ENCODE measurements at places on chromosomes 3 and 15. TPM values are rescaled to one million over a fixed set of nuclear protein-coding genes. Genes with fewer than 3 reads are reported as not detected.

- no peak for DNase-seq
Observed at GRCh38 chr15:85897207-85897894, 102.6 kb upstream of the KLHL25 start.

Gene ARGFX
- not detected for total RNA-seq

Gene TM2D3
- total RNA-seq = 48.4 TPM

- no peak for DNase-seq
Observed at GRCh38 chr15:40855706-40856234, 11.9 kb downstream of the SPINT1 start.

GRCh38 chr3:126656371-126657134 lies 1.6 kb upstream of the TXNRD3 start:
- DNase-seq = no peak

GRCh38 chr15:99734575-99734974 lies 1.3 kb upstream of the LYSMD4 start:
- DNase-seq = no peak

GRCh38 chr3:106570426-106570825 lies 701.6 kb upstream of the CBLB start:
- DNase-seq = no peak

DNA sequence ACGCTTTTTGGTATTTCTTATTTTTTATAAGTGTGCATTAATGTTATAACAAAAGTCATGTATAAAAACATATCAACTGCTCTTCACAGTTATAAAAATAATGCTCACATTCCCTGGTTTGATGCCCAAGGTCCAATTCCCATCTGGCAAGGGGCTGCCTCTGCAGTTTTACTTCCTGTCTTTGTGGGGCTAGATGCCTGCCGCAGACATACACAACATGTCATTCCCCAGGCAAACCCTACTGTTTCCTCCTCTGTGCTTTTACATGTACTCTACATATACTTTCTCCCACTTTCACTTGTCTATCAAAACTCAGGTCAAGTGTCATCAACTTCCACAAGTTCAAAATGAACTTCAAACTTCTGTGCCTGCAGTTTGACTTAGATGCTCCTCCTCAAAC lies 60.5 kb upstream of the ETV5 start:
- DNase-seq = no peak

DNA sequence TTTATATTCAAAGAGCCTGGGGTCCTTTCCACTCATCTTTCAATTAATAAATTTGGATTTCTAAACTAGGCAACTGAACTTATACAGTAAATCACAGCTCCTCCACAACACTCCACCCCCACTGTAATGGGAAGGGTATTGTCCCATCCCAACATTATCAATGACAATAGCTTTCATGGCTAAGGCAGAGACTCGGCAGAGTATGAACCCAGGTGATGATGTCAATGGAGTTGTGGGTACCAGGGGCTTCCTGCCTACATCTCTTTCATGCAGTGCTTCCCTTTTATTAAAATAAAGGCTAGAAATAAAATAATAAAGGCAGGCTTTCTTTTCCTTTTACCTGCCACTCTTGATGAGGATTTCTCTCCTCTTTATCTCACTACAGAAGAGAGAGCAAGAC lies 109.5 kb downstream of the ADAM10 start:
- no peak for DNase-seq

Gene CSPG5
- 3.8 TPM for total RNA-seq

DNA sequence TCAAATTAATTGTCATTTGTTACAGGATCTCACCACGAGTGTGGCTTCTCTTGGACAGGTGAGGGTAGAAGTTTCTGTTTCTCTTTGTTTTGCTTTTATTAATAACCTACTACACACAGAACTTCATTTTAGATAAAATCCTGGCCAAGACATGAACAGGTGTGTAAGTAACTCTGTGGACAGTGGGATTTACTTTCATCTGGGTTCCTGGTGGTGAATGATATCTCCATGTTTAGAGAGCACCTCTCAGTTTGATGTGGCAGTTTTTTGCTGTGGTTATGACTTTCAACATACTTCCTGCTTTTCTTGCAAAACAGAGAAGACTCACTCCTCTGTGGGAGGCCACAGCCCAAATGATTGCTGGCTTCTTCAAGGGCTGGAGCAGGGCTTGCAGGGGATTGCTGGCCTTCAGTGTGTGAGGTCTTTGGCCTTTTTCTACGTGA lies 71.1 kb upstream of the XCR1 start:
- DNase-seq = no peak

Gene BLM
- 41.3 TPM for total RNA-seq

- DNase-seq = no peak
Observed at GRCh38 chr3:157170861-157171260, 10.9 kb upstream of the CCNL1 start.

- DNase-seq = no peak
Observed at GRCh38 chr3:165640970-165641369, 196.3 kb downstream of the BCHE start.

DNA sequence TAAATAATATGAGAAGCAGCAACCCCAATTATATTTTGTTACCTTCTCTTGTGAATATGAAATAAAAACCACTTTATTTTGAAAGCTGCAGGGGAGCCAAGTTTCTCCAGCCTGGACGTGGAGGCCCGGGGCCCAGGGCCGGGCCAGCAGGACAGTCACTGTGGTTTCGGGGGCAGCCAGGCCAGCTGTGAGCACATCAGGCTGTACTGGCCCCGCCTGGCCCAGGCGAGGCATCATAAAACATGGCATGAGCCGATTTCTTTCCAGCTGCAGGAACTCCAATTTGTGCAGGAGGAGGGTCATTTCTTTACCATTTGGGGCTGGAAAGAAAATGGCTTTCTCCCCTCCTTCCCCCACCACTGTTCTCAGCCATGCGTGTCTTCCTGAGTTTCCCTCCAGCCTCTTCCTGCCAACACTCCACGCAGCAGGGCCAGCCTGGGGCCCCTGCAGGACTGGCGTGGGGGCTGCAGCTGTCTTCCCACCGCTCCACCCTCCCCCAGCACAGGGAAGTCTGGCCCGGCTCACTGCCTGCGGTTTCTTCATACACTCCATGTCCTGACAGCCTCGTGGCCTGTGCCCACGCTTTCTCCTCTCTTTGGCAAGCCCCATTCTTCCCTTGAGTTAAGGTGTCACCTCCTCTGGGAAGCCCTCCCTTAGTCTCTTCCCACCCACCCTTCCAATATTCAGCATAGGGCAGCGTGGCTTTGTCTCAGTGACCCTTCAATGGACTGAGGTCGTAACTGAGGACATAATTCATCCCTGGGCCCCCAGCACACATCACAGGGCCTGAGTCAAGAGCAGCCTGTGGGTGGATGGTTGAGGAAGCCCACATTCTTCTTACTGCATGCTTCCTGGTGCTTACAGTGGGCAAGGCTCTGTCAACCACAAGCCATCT lies 135.8 kb downstream of the CHSY1 start:
- no peak for DNase-seq

GRCh38 chr15:36109943-36110658 lies 469.3 kb upstream of the CDIN1 start:
- no peak for DNase-seq

Gene SCAP
- total RNA-seq = 60.7 TPM

GRCh38 chr3:128679338-128679737 lies 28.7 kb upstream of the RPN1 start:
- no peak for DNase-seq

- no peak for DNase-seq
Observed at GRCh38 chr3:197372047-197372661, 73.7 kb upstream of the DLG1 start.

- no peak for DNase-seq
Observed at GRCh38 chr3:14685179-14685578, 10.2 kb downstream of the C3orf20 start.

DNA sequence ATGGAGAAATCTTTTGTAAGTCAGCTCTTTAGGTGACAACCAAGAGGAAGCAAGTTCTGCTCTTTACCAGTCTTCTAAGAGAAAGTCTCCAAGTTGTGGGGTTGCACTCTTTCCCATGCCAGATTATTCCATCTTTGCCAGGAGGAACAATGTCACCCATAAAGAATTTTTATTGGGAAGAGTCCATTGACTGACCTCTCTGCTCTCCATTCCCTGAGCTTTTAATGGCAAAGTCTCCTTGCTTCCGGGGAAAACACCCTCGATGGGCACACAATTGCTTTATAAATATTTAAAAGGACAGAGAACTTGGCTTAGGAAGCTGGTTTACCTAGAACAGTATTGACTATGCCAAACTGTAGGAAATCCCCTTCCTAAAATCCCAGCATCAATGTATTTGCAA lies 19.9 kb upstream of the UBE2E1 start:
- no peak for DNase-seq

Gene EBLN2
- 2.1 TPM for total RNA-seq

DNA sequence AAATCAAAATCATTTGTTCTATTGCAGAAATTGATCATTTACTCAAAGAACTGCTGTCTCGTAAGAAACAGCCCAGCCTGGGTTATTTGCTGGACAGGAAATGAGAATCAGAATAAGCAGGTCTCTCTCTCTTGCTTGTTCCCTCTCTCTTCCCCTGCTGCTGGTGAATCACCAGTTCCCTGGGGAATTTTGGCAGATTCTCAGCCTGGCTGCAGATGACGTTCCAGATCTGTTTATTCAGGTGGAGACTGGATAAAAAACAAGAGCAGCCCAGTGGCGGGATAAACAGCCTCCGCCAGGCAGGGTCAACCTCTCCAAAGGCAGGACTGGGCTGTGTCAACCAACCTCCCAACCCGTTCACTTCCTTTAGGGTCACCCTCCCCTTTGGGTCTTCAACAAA lies 72.1 kb downstream of the LRIG1 start:
- DNase-seq = peak; percentile 92

- no peak for DNase-seq
Observed at GRCh38 chr15:101250341-101250831, 1.5 kb downstream of the CHSY1 start.

Gene GOLGA8H
- 0.29 TPM for total RNA-seq

DNA sequence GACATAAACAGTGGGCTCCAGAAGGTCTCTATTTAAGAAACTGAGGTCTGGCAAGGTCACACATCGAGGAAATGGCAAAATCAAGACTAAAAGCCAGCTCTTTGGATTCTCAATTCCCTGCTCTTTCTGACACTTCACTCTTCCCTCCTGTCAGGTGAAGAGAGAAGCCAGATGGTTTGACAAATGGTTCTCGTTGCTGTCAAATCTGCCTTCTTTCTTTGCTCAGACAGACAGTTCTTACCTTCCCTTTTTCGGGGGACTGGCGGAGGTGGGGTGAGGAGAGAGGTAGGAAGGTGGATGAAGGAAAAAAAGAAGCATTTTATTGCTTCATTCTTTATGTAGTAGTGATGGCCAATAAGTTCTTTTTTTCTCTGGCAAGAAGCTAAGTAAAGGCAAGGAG lies 133.4 kb downstream of the LPP start:
- no peak for DNase-seq

Gene ASB14
- not detected for total RNA-seq

DNA sequence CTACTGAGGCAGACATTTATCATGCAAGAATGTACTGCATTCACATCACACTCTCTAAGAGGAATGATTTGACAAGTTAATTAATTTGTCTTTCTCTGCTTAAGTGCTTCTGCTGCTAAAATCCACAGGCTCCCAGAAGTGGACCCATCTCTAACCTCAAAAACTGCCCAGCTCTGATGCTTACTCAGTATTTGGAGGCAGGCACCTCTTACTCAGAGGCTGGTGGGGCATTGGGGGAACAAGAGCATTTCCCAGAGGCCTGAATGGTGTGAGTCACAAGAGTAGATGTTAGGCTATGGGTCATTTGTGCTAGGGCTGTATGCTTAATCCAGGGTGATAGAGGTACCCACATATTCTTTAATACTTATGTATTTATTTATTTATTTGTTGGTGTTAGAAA lies 34.4 kb upstream of the HCN4 start:
- no peak for DNase-seq

DNA sequence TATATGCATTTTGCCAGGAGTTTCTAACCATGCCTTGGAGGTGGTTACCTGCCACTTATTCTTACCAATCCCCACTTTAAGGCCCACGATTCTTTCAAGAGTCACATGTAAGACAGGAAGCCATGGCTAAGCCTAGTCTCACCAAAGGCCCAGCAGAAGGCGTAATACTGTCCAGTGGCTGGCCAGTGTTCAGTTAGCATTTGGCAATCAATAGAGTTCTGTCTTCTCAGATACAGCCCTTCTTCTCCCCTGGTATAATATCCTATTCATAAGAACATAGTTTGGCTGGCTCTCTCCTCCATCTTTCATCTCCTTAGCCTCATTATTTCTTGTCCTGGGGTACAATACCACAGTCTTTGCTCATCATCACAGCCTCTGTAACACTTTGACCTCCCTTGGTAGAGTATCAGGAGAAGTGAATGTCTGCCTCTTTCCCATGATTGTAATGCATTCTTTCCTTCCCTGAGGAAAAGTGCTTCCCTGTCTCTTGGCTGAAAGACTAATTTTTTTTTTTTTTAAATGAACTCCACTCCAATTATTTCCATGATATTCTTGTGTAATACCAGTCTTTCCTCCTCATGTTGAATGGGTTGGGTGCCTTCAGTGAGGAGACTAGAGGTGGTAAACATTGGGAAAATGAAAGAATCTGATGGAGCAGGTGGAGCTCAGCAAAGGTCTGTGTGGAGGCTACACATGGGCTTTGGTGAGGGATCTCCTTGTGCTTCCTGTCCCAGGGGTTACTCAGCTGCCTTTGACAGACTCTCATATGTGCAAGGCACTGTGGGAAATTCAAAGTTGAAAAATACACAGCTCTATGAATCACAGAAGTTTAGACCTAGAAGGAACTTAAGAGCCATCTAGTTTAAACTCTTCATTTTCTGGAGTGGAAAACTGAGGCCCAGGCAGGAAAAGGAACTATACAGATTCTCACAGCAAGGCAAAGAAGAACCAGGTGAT lies 218.2 kb downstream of the P3H2 start:
- DNase-seq = peak; percentile 39

Gene OIP5
- total RNA-seq = 12.8 TPM

- DNase-seq = peak; percentile 52
Observed at GRCh38 chr3:41681479-41681878, 280.4 kb downstream of the ULK4 start.

GRCh38 chr3:46887980-46888494 lies 10.5 kb downstream of the PTH1R start:
- DNase-seq = no peak

GRCh38 chr15:43346305-43346704 lies 15.9 kb upstream of the LCMT2 start:
- DNase-seq = peak; percentile 32

DNA sequence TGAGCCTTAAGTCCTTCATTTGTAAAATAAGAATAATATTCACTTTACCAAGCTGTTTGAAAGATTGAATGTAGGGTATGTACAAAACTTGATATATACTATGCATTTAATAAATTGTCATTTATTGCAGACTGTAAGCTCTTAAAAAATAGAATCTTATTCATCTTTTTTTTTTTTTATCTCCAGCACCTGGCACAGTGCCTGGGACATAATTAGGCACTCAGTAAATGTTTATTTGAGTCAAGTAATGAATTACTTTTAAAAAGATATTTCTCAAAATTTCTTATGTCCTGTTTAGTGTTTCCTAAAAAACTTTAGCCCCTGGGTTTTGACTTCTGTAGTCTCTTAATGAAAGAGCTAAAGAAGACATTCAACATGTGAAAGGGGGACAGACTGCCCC lies 71.7 kb downstream of the TOP2B start:
- DNase-seq = no peak

GRCh38 chr3:141409940-141410241 lies 41.6 kb downstream of the ZBTB38 start:
- DNase-seq = no peak

Data from SK-MEL-5 (cell line).